ENCODE measurements at places on chromosomes 13 and 19.

- DNase-seq, result no peak
Measured at GRCh38 chr13:20401531-20401930, 124.1 kb downstream of the CRYL1 start.

DNA sequence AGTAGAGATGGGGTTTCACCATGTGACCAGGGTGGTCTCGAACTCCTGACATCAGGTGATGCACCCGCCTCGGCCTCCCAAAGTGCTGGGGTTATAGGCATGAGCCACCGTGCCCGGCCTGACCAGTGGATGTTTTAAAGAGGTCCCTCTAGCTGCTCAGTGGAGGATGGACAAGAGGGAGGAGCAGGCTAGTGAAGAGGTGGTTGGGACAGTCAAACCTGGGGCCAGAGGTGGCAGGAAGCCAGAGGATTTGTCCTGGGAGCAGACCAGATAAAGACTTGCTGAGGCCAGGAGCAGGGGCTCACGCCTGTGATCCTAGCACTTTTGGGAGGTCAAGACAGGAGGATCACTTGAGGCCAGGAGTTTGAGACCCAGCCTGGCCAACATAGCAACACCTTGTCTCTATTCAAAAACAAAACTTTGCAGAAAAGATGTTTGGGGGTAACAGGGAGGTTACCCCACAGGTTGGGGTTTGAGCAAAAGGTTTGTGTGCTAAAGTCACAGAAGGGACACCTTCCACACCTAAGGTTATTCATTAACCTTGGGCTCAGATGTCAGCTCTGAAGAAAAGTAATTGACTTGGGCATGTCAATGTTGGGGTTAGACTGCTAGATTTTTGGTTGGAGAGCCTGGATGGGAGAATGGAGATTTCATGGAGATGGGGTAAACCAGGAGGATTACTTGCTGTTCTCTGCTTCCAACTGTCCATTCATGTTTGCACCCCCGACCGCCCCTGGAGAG lies 9.0 kb downstream of the BCAM start:
- DNase-seq, result no peak

- DNase-seq, result no peak
Measured at GRCh38 chr13:60757501-60758215, 360.6 kb downstream of the TDRD3 start.

- DNase-seq, result no peak
Measured at GRCh38 chr19:44602081-44602480, 11.3 kb upstream of the IGSF23 start.
